ENCODE measurements at places on chromosomes 5 and 9.

DNA sequence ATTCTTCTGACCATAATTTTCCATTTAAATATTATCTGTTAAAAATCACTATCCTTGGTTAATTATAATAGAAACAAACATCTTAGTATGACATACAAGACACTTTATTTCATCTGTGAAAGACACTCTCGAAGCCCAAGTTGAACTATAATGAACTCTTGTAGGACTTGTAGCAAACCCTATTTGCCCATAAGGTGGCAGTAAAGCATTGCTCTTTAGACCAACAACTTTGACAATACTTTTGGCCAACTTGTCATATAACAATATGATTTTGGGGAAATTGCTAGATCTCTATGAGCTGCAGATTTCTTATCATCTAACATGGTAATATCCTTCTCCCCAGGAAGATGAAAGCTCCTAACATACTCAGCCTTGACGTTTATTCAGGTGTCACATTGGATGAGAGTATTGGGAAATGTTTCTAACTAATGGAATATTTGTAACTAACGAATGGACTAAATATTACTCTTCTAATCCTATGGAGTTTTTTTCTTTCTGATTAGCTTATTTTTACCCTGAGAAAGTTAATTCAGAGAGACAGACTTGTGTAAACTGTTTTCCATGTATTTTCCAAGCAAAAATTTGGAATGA, 11.0 kb downstream of the SPINK14 start:
- DNase-seq: no peak

GRCh38 chr5:180804129-180804618, 1.6 kb upstream of the MGAT1 start:
- no peak for DNase-seq

GRCh38 chr5:30239331-30240022, 954.0 kb upstream of the CDH6 start:
- no peak for DNase-seq

GRCh38 chr9:109419531-109419930, 78.6 kb downstream of the PTPN3 start:
- DNase-seq: no peak

- DNase-seq: no peak
These were observed 83.0 kb upstream of the PRLR start for GRCh38 chr5:35313291-35313690.

DNA sequence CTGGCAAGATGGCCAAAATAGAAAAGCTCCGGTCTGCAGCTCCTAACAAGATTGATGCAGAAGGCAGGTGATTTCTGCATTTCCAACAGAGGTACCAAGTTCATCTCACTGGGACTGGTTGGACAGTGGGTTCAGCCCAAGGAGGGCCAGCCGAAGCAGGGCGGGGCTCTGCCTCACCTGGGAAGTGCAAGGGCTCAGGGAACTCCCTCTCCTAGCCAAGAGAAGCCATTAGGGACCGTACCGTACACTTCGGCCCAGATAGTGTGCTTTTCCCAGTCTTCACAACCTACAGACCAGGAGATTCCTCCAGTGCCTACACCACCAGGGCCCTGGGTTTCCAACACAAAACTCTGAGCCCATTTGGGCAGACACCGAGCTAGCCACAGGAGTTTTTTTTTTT, 277.8 kb downstream of the SLCO4C1 start:
- DNase-seq: no peak

GRCh38 chr9:134219646-134220060, 55.3 kb upstream of the RNU6ATAC start:
- no peak for DNase-seq

DNA sequence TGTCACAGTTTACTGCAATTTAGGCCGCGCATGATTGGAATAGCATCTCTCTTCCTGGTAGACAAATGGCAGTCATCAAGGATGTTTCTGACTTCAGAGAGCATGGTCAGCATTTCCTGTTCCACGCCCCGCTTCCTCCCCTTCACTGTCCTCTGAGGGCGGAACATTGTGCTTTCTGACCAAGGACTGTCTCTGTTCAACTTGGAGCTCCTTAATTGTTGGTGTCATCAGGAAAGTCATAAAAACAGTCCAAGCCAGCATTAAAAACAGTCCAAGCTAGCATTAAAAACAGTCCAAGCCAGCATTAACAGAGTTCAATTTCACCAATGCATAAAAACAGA, 301.3 kb upstream of the IRX4 start:
- peak; percentile 10 for DNase-seq

DNA sequence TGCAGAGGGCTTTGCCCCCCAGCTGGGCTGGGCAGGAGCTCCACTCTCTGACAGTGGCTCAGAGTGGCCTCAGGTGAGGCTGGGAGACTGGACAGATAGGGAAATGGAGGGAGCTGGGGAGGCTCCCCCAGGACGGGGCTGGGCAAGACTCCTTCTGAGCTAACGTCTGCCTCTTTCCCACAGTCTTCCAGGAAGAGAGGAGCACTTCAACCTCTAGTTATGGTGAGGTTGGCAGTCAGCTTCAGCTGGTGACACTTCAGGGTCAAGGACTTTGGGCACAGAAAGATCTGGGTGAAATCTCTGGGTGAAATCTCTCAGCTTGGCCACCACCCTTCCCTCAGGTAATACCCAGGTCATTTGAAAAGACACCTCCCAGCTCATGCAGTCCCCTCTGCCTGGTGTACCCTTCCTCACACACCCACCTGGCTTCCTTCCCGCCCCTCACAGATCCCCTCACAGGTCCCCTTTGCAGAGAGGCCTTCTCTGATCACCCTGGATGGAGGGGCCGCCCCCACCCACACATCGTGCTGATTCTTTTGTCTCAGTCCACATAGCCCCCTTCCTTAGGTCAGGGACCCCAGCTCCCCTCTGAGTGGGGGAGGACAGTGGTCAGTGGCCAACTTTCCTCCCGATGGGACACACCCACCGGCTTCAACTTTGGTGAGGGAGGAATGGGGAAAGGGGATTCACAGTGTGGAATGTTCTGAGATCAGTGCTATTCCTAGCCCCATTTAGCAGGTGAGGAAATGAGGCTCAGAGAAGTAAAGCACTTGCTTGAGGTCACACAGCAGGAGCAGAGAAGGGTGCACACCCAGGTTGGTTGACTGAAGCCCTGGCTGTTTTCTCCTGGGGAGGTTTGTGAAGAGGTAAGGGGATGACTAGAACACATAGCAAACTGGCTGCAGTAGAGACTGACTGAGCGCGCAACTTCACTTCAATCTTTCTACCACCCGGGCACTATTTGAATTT, 15.8 kb upstream of the NEURL1B start:
- no peak for DNase-seq

GRCh38 chr5:148949841-148950470, 112.9 kb downstream of the SH3TC2 start:
- no peak for DNase-seq

- DNase-seq: no peak
These were observed 84.8 kb downstream of the RAD23B start for GRCh38 chr9:107367727-107368502.

DNA sequence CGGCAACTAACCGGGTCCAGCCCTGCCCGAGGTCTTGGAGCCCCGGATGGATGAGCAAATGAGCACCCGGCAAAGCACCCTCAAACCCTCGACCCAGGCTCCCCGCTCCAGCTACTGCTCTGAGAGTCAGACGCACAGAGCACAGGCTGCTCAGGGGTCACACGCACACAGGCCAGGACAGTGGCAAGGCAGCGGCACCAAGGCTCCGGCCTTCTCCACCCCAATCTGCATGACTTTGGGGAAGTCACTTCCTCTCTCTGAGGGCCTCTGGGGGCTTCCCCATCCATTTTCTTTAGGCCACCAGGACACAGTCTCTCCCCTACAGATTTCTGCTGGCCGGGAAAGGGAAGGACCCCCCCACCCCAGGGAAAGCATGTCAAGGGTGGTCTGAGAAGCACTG, 18.0 kb downstream of the LHX2 start:
- no peak for DNase-seq

DNA sequence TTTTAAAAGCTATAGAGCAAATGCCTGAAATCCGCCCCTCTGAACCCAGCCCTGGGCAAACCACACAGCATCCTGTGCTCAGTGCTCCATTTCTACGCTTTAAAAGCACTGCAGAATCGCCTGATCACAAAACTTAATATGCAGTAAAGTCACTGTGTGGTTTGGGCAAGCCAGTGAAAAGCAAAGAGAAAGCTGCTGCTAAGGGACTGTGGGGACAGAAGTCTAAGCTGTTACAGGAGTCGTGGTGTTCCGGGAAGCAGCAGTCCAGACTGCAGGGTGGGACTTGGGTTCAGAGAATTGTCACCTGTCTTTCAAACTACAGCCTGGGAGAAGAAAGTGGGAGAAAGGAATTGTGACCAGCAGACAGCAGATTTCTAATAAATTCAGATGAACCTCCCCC, 8.2 kb downstream of the RAPGEF1 start:
- DNase-seq: no peak

DNA sequence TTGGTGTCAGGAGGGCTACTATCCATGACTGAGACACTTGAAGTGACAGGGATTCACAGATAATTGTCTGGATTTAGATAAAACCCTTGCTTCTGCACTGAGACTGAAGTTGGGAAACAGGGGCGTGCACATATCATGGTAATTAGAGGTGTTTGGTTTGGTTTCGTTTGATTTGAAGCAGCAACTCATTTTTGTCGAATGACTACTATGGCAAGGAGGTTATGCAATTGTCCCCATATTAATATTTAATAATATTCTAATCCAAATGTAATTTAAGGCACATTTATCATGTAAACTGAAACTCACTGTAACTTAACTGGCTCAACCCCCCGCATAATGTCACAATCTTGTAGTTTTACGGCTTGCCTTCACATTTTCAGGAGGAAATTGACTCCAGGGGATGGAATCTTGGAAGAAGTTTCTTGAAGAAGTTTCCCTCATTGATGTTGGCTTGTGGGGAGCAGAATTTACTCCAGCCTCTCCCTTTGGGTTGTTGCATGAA, 12.5 kb downstream of the ZNF366 start:
- DNase-seq: no peak

GRCh38 chr5:88660264-88660946, 222.6 kb downstream of the MEF2C start:
- DNase-seq: peak; percentile 49

GRCh38 chr5:177230660-177231059, 72.9 kb downstream of the RAB24 start:
- no peak for DNase-seq

GRCh38 chr9:136082496-136083361, 12.4 kb downstream of the NACC2 start:
- DNase-seq: no peak

DNA sequence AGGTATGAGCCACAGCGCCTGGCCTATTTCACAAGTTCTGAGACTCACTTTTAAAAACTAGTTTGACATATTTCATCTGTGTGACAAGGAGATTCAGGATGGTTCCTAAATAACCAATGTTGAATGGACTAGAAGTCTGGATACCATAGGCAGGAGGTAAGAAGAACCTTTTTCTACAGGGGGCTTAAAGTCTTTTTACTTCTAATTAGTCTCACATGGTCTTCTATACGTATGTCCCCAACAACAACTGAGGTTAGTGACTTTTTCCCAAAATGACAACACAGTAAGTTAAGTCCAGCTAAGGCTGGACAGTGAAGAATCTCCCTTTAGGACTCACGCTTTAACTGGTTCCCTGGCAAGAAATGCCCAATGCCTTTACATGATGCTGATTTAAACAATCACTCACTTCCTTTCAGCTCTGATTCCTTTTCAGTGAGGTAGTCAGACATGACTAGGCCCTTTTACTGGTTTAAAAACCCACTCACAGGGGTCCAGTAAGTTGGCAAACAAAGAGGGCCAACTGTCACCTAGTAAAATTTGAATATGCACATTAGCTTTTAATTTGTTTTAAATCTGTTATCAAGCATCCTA, 12.1 kb upstream of the HAUS6 start:
- DNase-seq: no peak

- DNase-seq: no peak
These were observed 5.4 kb downstream of the SLC6A18 start for GRCh38 chr5:1230551-1230950.

DNA sequence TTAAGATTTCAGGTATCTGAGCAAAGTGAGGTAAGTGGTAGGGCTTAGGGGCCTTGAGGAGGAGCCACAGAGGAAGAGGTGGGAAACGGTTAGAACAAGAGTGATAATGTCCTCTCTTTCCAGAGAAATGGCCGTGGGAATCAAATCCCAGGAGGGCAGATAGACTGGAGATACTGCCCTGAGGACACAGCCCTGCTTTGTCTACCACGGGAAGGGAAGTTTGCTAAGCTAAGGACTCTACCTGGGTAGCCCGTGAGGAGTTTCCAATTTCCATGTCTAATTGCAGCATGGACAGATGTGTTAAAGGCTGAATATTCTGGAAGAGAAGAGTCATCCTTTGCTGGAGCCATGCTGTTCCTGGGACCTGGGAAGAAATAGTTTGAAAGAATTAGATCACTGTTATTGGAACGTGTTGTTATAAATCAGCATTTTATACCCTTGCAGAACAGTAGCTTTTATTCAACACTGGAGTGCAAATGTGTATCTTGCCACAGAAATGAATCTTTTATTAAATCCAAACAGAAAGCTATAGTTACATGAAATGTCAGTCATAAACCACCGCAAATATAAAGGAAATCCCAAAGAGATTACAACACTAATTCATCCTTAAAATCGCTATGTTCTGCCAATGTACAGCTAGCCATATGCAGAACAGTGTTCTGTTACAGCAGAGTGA, 133.2 kb upstream of the LHFPL2 start:
- DNase-seq: no peak

DNA sequence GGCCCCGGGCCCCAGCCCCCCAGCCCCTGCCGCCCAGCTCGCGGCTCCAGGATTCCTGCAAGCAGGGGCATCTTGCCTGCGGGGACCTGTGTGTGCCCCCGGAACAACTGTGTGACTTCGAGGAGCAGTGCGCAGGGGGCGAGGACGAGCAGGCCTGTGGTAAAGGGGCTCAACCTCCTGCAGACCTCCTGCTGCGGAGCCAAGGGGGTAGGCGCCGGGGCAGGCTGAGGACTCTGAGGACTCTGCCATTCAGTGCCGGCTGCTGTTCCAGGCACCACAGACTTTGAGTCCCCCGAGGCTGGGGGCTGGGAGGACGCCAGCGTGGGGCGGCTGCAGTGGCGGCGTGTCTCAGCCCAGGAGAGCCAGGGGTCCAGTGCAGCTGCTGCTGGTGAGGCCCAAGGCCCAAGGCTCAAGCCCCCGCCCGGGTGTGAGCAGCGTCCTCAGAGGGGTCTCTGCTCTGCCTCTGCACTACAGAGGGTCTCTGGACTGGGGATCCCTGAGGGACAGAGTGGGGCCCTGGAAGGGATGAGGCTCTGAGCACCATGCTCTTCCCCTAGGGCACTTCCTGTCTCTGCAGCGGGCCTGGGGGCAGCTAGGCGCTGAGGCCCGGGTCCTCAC, 3.4 kb downstream of the MAMDC4 start:
- DNase-seq: no peak

DNA sequence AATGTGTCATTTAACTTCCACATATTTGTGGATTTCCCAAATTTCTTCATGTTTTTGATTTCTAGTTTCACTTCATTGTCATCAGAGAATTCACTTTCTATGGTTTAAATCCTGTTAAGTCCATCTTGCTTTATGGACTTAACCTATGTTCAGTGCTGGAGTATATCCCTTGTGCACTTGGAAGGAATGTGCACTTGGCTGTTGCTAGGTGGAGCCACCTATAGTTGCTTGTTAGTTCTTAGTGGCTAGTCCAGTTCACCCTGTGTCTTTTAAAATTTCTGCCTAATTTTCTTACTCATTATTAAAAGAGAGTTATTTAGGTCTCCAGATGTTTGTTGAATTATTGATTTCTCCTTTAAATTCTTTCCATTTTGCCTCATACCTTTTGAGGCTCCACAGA, 1472.5 kb upstream of the CDH6 start:
- no peak for DNase-seq

- DNase-seq: no peak
These were observed 7.1 kb downstream of the PRKAA1 start for GRCh38 chr5:40790947-40791593.

Data from right forelimb (tissue), 1 donor.